ENCODE measurements at places on chromosomes 3 and 15.

GRCh38 chr15:71252044-71252739 is 136.9 kb downstream of the THSD4 start:
- DNase-seq, result no peak

DNA sequence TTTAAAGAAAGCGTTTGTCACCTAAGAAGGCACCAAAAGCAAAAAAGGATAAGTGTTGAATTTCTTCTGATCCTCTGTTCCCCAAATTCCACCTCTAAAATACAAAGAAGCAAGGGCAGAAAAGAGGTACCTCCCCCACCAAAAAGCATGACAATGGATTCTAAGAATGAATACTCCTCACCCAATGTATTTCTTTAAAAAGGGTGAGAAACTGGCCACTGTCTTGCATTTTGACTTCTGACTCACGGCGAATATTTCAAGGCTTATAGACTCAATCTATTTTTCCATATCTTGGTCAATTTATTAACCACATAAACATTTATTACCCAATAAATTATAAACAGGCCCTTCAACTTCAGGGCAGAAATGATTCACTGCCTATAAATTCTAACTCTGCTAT is 131.1 kb downstream of the NR1I2 start:
- no peak for DNase-seq

GRCh38 chr3:178369006-178369405 is 167.2 kb upstream of the KCNMB2 start:
- no peak for DNase-seq

DNA sequence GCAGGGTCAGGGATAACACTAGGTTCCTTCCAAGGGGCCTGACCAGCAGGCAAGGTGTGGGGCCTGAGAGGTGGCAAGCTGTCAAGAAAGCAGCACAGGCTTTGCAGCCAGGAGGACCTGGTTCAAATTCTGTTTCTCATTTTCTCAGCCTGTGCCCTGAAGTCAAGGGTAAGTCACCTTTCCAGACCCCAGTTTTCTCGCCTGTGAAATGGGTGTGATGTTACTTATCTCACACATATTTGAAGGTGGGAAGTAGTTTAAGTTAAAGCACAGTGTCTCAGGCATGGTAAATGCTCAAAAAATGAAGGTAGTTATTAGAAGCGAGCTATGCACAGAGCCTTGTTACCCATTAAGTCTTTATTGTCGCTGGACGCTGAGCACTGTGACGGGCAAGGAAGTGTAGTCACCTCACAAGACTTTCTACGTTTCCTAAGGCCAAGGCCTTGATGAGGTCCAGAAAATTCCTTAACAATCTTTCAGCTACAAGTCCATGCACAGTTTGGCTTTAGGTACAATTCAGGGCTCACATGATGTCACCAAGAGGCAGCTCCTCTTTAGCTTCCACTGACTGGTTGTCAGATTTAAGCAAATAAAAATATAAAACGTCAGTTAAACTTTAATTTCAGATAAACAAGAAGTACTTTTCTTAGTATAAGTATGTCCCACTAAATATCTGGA is 522.6 kb upstream of the PROK2 start:
- DNase-seq, result no peak

- no peak for DNase-seq
Observed at GRCh38 chr15:50224606-50225005, 40.9 kb downstream of the HDC start.

DNA sequence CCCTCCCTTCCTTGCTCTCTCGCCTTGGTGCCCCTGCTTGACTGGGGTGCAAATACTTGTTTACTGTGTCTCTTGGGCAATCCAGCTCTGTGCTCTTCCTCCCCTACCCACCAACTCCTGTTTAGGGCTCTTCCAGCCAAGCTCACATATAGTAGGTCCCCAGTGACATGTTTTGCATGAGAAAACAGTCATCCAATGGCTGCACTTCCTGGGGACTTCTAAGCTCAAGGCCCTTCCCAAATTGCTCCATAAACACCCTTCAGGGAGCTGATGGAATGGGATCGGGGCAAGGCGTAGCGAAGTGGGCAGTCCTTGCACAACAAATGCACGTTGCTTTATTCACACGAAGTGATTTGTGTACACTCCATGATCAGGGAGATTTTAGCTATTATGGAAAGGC is 9.4 kb upstream of the COPG1 start:
- DNase-seq, result no peak

DNA sequence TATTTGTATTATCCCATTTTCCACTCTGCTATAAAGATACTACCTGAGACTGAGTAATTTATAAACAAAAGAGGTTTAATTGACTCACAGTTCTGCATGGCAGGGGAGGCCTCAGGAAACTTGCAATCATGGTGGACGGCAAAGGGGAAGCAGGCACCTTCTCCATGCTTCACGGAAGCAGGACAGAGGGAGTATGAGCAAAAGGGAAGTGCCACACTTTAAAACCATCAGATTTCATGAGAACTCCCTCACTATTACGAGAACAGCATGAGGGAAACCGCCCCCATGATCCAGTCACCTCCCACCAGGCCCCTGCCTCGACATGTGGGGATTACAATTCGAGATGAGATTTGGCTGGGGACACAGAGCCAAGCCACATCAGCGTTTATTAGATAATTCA is 172.8 kb downstream of the NR2F2 start:
- DNase-seq, result no peak

GRCh38 chr3:108153451-108153981 is 62.7 kb upstream of the CD47 start:
- DNase-seq, result no peak

DNA sequence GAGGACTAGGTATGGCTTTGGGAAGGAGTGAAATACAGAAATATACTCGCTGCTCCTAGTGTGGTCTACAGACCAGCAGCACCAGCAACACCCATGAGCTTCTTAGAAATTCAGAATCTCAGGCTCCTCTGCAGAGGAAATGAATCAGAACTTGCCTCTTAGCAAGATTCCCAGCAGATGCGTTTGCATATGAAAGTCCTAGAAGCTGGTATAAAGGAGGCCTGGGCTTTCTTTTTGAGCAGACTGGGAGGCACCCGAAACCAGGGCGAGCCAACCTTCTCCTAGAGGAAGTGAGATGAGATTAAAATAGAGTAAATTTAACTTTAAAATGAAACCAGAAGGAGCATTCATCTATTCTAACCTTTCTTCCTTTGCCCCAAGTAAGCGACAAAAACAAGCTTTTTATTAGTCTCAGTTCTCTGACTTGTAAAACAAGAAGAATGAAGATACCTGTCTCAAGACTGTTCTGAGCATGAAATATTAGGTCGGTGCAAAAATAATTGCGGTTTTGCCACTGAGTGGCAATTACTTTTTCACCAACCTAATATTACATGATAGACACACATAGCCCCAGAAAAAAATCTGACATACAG is 140.0 kb downstream of the PDZRN3 start:
- DNase-seq, result no peak

DNA sequence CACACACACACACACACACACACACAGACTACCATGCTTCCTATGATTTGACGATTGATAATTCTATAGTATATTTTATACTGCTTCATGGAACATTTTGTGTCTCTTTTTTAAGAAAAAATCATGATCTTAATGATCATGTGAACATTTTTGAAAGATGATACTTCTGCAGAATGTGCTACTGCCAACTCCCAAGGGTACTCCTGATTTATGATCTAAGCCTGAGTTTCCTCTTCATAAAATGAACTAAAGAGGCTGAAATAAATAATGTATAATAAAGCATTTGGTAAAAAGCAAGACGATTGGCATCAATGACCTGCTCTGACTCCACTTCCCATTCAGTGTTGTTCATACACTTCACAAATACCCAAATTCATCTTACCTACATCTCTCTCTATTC is 333.8 kb upstream of the RBMS3 start:
- no peak for DNase-seq

GRCh38 chr3:179806177-179806576 is 153.3 kb downstream of the USP13 start:
- DNase-seq, result no peak

DNA sequence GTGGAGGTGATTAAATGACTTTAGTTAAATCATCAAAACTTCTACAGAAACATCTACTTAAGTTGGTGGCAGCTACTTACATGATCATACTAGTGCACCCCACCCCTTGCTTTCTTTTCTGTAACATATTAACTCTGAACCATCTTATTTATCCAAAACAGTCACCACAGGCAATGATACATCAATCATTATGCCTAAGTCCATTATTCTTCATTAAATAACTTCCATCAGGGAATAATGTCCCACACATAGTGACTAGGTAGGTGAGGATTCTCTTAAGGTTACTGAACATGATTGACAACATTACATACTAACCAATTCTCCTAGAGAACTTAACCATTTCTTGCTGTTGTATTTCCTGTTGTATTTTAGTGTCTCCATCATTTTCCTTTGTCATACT is 210.2 kb downstream of the NR1D2 start:
- no peak for DNase-seq

DNA sequence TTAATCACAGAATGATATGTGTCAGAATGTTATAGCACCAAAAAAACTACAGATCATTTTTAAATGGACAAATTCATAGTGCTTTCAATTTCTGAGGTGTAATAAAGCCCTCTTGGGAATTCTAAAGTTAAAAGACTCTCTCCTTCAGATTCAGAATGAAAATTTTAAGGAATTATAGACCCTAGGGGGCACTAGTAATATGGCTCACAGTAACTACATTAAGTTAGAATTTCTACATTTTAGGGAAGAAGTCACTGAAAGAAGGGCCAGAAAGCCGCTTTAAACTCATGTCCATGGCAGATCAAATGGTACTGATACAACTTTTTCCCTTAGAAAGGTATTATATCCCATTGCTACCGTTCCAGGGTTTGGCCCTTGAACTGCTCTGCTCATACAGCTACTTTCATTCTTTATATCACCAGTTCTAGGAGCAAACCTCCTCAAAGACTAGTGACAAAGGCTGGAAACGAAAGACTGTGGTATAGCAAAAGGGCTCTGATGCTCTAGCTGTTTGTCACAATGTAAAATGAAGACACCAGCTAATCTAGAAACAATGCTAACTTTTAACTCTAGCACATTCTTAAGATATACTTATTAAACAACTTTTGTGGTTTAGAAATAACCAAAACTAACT is 18.1 kb downstream of the DAZL start:
- DNase-seq, result no peak

DNA sequence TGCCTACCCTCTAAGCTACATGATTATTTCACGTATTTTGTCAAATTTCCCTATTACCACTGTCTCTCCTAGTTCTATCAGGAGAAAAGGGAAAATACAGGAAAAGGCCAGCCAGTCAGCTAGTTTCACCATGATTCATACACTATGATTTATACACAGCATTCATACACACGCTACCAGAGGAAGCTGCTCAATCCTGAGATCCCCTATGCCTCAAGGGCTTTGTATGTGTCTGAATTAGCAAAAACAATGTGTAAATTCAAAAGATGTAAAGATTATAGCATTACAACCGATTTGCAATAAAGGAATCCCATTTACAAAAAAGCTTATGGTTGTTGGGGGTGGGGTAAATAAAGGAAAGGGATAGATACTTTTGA is 3.1 kb upstream of the ACKR4 start:
- no peak for DNase-seq

GRCh38 chr3:81841540-81841939 is 80.1 kb upstream of the GBE1 start:
- no peak for DNase-seq

- no peak for DNase-seq
Observed at GRCh38 chr3:120077731-120078130, 16.5 kb downstream of the GSK3B start.

DNA sequence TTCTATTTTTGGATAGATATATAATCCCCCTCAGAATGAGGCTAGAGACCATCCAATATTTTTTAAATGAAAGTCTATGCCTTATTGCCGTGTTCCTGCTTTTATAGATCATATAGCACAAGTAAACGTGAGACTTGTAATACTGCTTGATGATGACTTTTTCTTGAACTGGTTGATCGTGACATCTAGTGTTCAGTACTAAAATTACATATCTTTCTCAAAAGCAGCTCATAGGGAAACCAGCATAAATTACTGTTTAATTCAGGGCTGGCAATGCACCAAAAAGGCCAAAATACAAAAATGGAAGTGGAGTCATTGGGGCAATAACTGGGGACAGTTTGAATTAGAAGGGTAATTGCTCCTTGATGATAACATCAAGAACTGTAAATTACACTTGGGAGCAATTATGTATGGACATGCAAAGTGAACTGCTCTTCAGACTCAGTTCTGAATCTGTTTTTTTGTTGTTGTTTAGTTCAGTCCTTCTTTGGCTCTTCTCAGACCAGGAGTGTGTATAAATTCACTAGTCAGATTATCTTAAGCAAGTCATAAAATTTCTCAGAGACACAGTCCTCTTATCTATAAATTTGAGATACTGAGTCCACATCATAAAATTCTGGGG is 325.3 kb downstream of the THSD4 start:
- no peak for DNase-seq

- no peak for DNase-seq
Observed at GRCh38 chr3:126672741-126673140, 17.8 kb upstream of the TXNRD3 start.

DNA sequence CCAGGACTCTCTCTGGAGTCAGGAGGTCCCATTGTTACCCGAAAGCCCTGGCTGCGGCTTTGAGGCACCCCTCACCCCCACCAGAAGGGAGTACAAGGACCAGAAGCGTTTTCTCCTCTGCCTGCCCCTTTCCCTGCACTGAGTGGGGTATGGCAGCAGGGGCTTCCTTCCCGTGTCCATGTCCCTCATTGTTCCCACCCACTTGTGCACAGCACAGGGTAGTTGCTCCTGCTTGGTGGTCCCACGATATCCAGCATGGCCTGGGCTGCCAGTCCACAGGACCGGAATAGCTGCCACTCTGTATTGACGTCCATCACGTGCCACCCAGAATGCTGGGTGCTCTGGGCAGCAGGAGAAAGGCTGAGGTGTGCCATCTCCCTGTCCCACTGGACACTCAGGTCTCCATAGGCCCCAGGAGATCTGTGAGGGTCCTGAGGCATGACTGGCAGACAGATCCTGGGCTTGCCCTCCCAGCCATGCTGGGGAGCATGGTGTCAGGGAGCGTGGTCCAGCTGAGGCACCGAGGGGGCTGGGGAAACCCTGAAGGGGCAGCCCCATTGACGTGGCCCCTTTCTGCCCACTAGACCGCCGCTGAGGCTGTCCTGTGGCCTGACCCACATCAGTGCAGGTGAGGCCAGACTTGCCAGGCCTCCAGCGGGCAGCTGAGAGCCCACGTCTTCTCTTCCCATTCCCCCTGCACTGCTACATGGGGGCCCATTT is 45.3 kb upstream of the SEC22A start:
- DNase-seq, result no peak

DNA sequence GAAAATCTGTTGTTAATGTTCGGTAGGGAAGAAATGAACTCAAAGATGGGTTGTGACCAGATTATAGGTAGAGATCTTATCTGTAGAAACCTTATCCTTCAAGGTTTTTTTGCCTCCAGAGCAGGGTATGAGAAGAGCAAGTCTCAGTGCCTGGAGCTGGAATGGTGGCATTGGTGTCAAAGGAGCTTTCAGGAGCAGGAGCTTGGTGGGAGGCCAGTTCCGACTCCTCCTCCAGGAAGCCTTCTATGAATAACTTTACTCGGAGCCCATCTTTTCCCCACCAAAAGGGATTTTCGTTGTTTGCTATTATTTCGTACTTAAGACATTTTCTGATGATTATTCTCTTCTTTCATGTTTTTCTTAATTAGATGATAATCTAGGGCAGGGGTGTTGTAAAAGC is 91.8 kb downstream of the GHSR start:
- no peak for DNase-seq

All from activated T-helper 9 cell treated with anti-CD3 and anti-CD28 coated beads, Interleukin-2, amount 50 U/mL, for 16 hours (primary cell).